ENCODE measurements at places on chromosomes 11 and 22.

GRCh38 chr11:124830749-124831148 lies 30.5 kb upstream of the MSANTD2 start:
- no peak for DNase-seq

- no peak for DNase-seq
These were observed 52.8 kb upstream of the IGLL5 start for GRCh38 chr22:22834783-22835182.

GRCh38 chr11:16603245-16603644 lies 135.2 kb upstream of the C11orf58 start:
- DNase-seq: no peak

GRCh38 chr22:50730941-50731661 lies 6.9 kb upstream of the ACR start:
- no peak for DNase-seq

- no peak for DNase-seq
These were observed 46.4 kb upstream of the AMOTL1 start for GRCh38 chr11:94721565-94722292.

DNA sequence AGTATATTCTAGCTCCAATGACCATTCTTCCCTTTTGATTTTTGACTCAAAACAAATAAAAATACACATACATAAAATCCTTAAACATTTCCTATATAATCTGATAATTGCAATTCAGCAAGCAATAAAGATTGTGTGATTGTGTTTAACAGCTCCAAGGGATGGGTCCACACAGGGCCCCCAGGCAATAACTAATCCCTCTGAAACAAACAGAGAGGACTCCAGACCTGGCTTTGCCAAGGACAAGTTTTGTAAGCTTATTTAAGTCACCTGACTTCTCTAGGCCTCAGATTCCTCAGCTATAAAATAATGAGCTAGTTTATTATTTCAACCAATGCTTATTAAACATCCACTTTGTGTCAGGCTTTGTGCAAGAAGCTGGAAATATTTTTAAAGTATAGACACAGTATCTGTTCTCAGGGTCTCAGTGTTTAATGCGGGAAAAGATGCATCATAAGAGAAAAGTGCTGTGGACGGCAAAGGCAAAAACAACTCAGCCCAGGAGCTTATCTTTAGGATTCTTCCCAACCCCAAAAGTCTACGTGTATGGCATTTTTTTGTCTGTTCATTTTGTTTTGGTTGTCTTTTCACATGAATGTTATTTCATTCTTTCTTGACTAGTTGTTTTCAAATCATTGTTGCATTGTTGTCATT lies 20.1 kb downstream of the FZD4 start:
- no peak for DNase-seq

DNA sequence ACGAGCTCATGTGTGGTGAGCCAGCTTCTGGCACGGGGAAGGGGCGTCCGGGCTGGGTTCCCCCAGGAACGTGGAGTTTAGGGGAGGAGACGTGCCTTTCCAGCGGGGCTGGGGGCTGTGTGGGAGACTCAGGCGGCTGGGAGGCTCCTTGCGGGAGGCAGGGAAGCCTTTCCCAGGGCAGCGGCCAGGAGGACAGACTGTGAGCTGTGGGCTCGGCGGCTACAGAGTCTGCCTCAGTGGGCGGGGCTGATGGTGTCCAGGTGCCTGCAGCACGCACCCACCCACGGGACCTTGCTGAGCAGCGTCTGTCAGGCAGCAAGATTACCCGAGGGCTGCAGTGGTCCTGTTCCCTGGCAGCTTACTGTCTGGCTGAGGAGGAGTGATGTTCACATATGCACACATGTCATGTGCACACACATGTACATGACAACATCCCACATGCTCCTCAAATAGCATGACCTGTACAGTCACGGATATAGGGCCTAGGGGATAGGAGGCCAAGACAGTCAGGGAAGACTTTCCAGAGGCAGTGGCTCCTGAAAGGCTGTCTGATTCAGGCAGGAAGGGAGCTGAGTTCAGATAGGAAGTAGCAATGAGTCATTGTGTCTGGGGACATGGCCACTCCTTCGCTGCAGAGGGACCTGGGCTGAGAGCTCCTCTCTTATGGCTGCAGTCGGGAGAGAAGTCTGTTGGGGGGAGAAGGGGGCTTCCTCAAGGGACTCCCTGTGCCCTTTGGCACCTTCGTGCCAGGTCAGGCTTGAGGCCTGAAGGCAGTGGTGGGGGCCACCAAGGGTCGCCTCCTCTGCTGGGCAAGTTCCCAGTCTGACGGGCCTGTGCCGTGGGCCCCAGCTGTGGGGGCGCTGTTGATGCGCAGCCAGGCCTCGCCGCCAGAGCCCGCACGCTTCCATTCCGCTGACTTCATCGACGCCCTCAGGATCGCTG lies 23.3 kb upstream of the PPP6R3 start:
- no peak for DNase-seq

GRCh38 chr22:23763579-23763945 lies 772 bp downstream of the C22orf15 start:
- no peak for DNase-seq

- DNase-seq: no peak
These were observed 15.8 kb upstream of the CHADL start for GRCh38 chr22:41256254-41257253.

DNA sequence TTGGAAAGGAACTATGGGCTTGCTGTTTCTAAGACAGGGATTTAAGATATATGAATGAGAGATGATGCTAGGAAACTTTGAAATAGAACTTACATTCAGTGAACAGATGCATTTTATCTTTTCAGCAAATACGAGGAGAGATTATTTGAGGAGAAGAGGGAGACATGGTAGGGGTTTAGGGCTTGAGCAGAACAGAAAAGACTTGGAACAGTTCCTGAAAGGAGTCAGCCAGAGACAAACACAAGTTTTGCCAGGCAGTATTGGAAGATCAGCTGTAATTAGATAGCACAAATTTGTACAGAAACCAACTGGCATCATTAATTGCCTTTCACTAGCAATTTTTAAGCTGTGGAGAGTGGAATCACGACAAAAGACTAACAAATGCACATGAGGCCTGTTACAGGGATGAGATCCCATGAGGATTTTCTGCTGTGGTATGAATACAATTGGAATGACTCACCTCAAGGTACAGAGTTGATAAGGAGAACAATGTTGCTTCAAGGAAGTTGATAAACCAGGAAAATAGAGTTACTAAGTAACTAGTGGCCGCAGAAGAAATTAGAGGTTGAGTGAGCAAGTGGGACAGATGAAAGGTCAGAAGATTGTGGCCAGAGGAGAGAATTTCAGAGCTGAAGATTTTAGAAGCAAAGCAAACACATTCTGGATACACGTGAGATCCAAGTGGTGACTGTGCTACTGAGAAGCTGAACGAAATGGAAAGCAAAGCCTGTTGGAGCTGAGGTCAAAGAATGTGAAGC lies 67.9 kb downstream of the CYB5R2 start:
- no peak for DNase-seq

Data from NCI-H748 treated with DMSO at 0.1 percent for 48 hours (cell line).